ENCODE measurements at places on chromosomes 2 and 18.
A peak's percentile ranks its signal among the peaks of the same experiment; 100 is the strongest.

- no peak for DNase-seq
Measured at GRCh38 chr2:232349946-232350635, 28.5 kb upstream of the ALPP start.

GRCh38 chr2:97673915-97674283, 4.4 kb downstream of the C2orf92 start:
- DNase-seq, result no peak

DNA sequence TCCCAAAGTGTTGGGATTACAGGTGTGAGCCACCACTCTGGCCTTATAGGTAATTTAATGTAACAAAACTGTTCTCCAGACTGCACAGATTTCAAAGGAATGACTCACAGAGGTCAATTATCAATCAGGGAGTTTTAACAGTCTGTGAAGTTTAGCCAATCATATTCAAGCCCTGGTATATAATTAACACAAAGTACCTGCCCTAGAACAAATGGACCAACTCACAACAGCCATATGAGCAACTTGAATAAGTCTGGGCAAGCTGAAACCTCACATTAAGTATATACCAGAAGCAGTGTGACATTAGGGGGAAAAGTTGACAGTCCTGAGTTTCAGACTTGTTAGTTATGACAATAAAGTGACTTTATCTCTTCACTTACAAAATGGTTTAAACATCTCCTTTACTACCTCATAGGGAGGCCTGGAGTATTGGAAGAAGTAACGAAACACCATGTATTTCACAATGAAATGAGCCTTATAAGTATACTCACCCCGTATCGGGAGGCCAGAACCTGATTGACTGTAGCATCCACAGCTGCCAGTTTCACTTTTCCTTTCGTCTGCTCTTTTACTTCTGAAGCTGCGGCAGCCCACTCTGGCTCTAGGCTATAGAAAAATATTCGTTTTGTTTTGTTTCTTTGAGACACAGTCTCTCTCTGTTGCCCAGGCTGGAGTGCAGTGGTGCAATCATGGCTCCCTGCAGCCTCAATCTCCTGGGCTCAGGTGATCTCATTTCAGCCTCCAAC, 22.2 kb downstream of the PDIA6 start:
- DNase-seq, result no peak

- DNase-seq, result no peak
Measured at GRCh38 chr2:107001964-107002696, 116.2 kb upstream of the ST6GAL2 start.

DNA sequence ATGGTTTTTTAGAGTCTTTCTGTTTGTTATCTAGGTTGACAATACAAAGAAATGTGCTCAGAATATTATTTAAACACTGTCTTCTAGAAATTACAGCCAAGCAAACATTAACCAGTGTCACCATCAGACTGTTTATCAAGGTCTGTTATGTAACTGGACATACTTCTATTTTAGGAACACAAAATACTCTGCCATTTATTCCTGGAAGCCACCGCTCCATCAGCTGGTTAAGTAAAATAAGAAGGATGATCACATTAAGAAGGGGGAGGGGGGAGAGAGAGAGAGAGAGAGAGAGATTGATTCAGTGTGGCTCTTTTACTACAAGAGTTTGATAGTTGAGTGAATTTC, 47.9 kb downstream of the MBP start:
- no peak for DNase-seq

DNA sequence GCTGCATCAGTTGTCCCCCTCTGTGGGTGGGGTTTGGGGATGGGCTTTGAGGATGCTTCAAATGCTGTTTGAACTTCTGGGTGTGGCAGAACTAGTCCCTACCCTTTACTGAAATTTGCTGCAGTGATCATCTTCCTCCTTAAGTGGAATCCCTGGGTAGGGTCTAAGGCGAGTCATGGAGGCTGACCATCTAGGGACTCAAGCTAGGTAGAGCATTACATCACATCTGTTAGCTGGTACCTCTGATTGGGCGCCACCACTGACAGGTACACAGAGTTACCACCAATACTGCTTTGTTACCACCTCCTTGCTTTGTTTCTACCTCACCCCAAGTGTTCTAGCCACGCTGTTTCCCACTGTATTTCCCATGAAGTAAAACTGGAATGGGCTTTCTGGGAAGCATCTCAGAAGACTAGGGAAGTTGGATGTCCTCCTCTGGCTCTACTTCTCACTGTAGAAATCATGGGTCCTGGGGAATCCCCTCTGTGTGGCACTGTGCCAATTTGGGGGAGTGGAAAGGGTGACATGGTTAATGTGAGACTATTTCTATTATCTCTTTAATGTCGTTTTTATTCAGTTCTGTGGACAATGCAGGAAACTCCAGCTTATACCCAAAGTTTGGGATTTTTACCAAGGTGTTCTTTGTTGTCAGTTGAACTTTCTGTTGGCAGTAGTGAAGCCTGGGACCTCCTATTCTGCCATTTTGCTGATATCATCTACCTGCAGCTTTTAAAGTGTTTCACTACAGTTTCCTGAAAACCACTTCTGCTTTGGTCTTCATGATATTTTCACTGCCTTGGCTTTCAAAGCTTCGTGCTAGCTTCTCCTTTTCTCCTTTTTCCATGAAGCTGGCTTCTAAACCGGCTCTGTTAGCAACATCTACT, 14.5 kb upstream of the SULT1C4 start:
- no peak for DNase-seq

DNA sequence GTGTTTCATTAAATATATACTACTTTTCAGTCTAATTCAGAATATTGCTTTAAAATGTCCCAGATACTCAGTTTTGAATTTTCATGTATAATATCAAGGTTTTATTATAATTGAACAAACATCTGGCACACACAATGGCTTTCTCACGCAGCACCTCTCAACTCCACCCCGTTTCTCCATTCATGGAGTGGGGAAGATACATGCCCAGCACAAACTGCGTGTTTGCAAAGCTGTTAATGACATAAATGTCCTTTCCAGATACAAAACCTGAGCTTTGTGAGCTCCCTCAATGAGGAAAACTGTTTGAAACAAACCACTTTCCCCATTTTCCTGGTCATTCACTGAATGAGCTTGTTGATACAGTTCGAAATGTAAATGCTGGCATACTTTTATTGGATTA, 150.3 kb upstream of the RASGRP3 start:
- no peak for DNase-seq

GRCh38 chr2:232204457-232204931, 174.1 kb upstream of the ALPP start:
- no peak for DNase-seq

DNA sequence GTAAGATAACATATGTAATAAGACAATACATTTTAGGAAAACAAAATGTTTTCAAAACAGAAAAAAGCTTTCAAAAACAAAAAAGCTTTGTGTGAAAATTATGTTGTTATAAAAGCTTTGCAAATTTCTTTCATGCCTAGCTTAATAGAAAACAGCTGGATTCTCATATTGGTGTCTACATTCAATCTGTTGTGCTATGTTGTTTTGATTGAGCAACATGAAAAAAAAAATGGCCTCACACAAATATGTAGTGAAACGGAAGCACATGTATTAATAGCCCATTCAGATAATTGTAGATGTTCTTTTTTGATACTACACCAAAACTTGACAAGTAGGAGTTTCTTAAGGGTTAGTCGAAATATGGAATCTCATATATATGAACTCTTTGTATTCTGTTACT, 197.5 kb downstream of the ZEB2 start:
- DNase-seq, result no peak

GRCh38 chr18:79117788-79118187, 48.6 kb downstream of the ATP9B start:
- no peak for DNase-seq

DNA sequence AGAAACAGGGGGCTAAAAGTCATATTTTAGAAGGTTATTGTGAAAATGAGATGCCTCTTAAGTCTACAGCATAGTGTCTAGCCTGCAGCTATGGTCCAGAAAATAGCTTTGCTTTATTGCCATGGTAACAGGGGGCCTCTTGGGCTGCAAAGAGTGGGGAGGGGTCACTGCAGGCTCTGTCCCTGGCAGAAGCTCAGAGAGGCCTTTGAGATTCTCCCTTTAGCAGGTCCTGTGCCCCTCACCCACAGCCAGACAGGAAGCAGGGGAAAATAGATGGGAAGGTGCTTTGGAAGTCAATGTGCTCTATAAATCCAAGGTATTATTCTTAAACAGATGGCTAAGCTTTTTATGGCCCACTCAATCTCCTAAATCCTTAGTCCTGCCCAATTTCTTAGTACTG, 1021.3 kb upstream of the GYPC start:
- DNase-seq, result no peak

- no peak for DNase-seq
Measured at GRCh38 chr2:127535918-127536317, 435 bp downstream of the MYO7B start.

DNA sequence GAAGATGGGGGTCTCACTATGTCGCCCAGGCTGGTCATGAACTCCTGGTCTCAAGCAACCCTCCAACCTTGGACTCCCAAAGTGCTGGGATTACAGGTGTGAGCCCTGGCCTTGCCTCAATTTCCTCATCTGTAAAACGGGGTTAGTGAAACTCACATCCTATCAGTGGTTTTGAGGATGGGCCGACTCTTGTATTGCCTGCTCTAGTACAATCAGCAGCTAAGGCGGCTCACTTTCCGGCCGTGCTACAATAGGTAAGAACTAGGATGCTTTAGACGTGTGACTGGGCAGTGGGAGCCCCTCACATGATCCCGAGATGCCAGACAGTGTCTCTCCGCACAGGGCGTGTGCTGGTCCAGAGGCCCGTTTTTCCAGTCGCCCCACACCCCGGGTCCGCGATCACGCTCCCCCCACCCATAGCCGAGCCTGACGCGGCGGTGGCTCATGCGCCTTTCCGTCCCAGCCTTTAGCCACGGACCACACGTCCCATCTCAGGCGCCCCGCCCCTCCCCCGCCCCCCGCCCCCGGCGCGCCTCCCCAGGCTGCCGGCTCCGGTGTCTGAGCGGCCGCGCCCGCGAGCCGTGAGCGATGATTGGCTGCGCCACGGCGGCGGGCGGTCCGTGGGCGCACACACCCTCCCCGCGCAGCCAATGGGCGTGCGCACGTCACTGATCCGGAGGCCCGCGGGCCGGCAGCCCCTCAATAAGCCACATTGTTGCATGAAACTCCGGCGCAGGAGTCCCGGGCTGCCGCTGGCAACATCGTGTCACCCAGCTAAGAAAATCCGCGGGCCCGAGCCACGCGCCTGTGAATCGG, at the start of gene HK2:
Gene HK2, plus strand, starts transcription at position 710 of the 816 bp plus-strand sequence. CDS start 454 bp downstream, outside the sequence.
- peak; percentile 92 for DNase-seq

DNA sequence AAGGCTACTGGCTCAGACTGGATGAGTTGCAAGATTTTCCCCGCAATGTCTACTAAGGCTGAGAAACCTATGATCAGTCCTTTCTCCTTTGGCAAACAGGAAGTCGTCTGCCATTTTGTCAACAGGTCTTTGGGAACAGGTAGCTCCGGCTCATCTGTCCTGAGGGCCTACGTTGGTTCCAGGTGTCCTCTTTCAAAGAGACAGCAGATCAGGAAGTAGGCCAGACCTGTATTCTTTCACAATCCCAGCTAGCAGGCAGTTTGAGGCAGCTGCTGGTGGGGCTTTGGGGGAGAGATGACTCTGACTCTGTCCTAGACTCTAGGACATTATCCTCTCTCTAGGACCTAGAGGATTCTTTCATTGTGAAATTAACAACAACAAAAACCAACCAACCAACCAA, 98.6 kb downstream of the ACTR2 start:
- peak; percentile 53 for DNase-seq

DNA sequence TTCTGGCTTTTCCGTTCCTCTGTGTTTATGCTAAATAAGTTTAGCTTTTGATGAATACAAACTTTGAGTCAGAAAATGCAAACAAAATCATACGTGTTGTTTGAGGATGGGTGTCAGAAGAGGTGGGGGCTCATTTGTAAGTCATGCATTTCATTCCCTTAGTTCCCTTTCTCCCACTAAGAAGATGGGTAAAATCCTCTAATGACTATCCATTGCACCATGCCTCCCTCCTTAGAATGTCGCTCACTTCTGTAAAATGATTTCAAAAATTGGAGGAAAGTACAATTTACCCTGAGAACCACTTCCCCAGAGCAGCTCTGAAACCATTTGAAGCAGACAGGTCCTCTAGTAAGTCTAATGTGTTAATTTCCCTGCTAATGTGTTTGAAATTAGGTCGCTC, 629.6 kb upstream of the VRK2 start:
- DNase-seq, result no peak

DNA sequence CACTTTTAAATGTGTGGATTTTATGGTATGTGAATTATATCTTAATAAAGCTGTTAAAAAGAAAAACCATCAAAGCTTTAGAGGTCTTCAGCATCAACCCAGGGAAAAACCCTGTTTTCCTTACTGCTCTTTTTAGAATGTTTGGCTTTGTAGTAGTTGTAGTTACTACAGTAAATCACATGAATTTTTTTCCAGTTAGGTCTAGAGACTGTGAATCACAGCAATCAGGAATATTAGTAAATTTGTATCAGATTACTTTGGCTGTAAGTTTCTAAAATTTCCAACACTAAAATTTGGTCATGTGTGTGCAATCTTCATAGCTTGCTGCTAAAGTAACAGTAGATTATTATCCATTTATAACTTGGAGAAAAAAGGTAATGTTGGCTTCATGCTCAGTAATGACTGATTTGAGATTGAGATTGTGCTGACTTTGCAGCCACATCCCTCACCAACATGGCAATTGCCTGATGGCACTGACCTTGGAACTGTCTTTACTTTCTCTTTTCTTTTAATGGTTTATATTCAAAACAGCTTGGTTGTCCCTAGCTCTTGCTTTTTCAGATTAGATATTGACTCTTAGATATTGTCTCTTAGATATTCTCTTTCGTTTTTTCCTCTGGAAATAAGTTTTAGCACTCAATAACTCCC, 41.1 kb downstream of the LCLAT1 start:
- no peak for DNase-seq

DNA sequence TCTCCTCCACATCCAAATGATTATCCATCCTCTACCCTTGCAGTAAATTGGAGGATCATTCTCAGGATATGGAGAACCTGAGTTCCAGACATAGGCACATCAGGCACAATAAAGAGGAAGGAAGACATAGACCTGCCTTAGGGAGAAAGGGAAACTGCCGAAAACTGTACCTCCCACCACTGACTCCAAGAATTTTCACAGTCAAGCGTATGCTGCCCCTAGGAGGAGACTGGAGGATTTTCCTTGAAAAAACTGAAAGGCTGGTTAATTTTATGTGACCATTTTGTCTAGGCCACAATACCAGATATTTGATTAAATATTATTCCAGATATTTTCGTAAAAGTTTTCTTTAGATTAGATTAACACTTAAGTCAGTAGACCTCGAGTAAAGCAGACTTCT, 638.5 kb upstream of the PKDCC start:
- DNase-seq, result no peak

- peak; percentile 52 for DNase-seq
Measured at GRCh38 chr2:27622921-27623384, 5.9 kb downstream of the CCDC121 start.

DNA sequence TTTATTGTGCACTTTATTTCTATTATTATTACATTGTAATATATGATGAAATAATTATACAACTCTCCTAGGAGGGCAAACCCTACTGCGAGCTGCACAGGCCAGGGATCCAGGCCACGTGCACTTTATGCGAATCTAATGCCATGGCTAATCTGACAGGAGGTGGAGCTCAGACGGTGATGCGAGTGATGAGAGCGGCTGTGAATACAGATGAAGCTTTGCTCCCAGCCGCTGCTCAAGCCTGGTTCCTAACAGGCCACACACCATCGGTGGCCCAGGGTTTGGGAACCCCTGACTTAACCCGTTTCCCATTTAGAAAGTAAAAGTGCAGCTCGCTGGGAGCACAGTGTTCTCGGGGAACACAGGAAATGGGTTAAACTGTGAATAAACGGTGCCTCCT, 40.8 kb upstream of the RAB6D start:
- no peak for DNase-seq
